Stimulated activated naive CD4-positive, alpha-beta T cell (primary cell): ENCODE measurements at places on chromosomes 1 and 21.

DNA sequence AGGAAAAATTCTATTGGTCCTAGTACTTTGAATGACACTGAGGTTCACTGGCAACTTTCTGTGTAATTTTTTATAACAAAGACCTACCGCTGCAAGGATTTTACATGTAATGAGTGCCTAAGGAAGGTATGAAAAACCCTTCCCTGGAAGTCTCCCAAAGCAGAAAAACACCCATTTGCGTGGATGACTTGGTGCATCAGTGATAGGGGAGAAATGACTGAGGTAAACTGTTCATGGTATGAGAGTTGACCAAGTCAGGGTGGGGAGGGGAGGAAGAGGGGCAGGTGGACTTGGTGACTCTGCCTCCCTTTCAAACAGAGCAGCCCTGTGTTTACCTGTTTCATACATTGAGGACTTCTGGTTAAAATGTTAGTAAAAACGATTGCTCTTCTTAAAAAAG is 78.8 kb upstream of the IPO9 start:
- no peak for DNase-seq

- no peak for DNase-seq
These were observed 113.7 kb downstream of the RUNX1 start for GRCh38 chr21:34935452-34935851.

GRCh38 chr1:39995973-39996393 is 41.0 kb downstream of the MFSD2A start:
- DNase-seq: peak; percentile 14

- DNase-seq: peak; percentile 59
These were observed 18.9 kb downstream of the CAP1 start for GRCh38 chr1:40059338-40059959.

- DNase-seq: peak; percentile 7
These were observed at the start of gene PHTF1 for GRCh38 chr1:113759333-113760101. Gene PHTF1, minus strand, starts transcription at chr1:113759486. Its CDS starts 783 bp downstream, at chr1:113758703.

DNA sequence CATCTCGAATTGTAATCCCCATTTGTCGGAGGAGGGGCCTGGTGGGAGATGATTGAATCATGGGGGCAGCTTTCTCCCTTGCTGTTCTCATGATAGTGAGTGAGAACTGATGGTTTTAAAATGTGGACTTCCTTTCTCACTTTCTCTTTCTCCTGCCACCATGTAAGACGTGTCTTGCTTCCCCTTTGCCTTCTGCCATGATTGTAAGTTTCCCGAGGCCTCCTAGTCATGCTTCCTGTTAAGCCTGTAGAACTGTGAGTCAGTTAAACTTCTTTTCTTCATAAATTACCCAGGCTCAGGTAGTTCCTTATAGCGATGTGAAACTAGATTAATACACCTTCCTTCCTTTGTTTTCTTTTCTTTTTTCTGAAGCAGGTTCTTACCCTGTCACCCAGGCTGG is 13.9 kb downstream of the DNAJC6 start:
- no peak for DNase-seq

DNA sequence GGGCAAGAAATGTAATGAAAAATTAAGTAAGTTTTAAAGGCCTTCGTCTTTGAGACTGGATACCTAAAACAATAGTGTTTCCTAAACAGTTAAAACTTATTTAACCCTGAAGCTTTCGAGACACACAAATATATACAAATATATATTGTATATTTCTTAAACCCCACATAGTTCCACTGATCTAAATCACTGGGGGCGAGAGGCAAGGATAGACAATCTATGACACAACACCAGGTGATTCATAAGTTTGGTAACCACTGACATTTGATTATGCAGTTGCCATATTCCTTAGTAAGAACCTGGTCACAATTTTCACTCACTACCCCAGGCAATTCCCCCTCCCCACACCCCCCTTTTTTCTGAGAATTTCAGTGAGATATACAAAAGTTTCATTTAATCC is 55.3 kb upstream of the BOLA1 start:
- DNase-seq: no peak

GRCh38 chr1:74857676-74858075 is 124.7 kb downstream of the TYW3 start:
- DNase-seq: no peak

DNA sequence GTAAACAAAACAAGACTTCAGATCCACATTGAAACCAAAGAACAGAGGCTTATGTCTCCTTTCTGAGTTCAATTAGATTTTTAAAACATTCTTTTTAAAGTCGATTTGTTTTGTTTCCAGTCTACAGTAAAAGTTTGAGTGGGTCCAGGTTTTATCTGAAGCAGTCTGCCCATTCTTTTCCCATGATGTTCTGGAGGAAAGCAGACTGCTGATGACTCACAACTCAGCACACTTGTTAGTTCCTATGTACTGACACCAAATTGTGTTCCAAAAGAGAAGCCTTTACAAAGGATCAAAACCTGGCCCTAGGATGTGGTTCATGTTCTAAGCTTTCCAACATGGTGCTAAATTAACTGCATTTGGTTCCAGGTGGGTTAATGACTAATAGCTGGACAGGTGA is 11.4 kb upstream of the CCN1 start:
- DNase-seq: no peak

- no peak for DNase-seq
These were observed at the start of gene FAM3B for GRCh38 chr21:41316200-41317062. Gene FAM3B, plus strand, starts transcription at chr21:41316801. Its CDS starts 79 bp downstream, at chr21:41316880.

DNA sequence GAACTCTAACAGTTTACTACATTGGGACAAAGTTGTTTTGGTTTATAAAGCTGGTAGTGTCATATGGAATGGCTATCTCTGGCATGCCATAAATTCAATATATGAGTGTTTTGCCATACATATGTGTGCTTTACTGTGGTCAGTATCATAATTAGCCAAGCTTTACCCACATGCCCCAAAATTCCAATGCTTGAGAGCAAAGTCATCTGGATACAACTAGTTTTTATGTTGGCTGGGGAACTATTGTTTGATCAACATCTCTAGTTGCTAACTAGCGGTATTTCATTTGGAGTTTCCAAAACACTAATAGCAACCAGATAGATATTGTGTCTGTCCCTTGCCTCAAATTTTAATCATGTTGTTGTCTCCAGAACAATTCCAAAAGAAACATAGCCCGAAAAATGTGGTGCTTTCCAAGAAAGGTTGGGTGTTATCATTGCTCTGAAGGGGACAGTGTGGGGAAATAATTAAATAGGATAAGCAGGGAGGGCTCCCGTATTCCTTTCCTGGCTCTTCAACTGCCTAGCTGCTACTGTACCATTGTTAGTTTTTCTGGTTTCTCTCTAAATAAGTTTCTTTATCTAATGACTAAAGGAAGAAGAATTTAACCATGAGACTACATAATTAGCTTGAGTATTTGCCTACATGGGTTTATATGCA is 136.1 kb downstream of the TGFB2 start:
- DNase-seq: no peak

DNA sequence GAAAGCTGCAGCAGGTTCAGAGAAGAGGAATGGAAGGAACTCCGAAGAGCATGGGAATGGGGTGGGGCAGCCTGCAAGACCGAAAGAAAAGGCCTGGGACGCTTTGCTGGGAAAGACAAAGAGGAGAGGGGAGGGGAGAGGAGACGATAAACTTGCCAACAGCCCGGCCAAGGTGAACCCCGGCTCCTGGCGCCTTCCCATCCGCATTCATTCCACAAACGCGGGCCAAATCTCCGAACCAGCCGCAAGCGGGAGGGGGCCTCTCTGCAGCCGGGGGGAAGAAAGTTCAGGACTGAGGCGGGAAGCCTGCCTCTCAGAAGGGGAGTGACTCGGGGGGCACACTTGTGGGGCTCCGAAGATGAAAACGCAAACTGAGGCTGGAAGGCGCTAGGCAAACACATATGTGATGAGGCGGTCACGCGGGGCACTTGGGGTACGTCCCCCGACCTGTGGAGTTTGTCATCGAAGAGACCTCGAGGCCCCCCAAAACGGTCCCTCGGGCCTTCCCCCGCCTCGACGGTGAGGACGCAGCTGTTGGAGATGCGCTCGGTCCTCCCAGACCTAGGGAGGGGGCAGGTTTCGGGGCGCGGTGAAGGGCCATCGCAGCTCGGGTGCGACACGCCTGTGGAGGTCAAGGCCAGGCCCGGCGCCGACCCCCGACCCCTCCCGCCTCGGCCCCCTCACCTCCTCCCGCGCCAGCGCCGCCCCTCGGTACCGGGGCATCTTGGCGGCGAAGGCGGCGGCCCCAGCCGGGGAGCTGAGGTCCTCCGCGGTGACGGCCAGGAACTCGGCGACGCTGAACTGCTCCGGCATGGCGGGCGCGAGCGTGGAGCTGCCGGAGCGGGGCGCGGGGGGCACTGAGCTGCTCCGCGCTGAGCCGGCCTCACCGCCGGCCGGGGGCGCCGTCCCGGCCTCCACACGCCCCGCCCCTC is at the start of gene ASAP3:
ASAP3 (minus strand) TSS at position 859 of the 932 bp plus-strand sequence; CDS start at position 813, 46 bp downstream.
- DNase-seq: peak; percentile 25

DNA sequence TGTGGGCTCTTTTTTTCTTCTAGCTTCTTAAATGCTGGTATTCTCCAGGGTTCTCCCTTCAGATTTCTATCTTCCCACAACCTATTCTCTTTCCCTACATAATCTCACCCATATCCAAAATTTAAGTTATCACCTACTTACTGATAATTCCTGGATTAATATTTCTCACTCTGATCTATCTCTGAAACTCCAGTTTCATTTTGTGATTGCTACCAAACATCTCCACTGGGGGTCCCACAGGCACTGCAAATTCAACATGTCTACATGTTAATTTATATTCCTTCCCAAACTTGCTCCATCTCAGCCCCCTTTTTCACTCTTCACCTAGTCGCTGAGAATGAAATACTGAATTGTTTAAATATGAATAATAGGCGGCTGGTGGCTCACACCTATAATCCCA is 9.9 kb upstream of the C1orf141 start:
- no peak for DNase-seq

- no peak for DNase-seq
These were observed 33.2 kb downstream of the RGS13 start for GRCh38 chr1:192669174-192669573.

GRCh38 chr1:5508669-5509330 is 483.4 kb downstream of the NPHP4 start:
- no peak for DNase-seq

DNA sequence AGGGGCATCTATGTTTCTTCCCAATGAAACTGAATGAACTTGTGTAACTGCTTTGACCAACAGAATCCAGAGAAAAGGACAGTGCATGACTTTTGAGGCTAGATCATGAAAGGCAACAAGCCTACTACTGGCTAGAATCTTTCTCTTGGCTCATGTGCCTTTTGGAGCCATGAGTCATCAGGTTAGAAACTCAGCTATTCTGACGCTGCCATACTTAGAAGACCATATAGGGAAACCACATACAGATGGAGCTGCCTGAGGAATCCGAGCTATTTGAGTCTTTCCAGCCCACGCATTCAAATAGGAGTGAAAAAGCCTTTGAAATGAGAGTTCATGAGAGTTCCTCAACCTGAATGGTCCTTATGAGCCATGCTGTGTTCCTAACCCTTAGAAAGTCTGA is 738.5 kb upstream of the CHRM3 start:
- DNase-seq: no peak

GRCh38 chr1:199867601-199868000 is 159.9 kb upstream of the NR5A2 start:
- DNase-seq: no peak

DNA sequence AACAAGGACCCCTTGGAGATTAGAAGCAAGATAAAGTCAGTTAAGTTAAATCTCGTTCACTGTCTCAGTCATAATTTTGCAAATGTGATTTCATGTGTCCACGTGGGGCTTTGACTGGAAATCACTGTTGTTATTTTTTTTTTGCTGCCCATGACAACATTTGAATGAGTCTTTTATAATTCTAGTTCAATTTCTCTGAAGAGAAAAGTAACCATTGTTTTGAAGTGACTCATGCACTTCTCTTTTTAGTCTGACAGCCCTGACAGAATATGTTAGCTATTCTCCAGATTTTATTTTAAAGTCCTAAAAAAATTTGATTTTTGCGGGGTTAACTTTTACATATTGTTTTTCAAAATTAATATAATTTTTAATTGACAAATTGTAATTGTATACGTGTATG is 30.7 kb upstream of the NLRP3 start:
- DNase-seq: no peak

GRCh38 chr1:228008391-228009115 is 1.8 kb downstream of the WNT3A start:
- DNase-seq: no peak

DNA sequence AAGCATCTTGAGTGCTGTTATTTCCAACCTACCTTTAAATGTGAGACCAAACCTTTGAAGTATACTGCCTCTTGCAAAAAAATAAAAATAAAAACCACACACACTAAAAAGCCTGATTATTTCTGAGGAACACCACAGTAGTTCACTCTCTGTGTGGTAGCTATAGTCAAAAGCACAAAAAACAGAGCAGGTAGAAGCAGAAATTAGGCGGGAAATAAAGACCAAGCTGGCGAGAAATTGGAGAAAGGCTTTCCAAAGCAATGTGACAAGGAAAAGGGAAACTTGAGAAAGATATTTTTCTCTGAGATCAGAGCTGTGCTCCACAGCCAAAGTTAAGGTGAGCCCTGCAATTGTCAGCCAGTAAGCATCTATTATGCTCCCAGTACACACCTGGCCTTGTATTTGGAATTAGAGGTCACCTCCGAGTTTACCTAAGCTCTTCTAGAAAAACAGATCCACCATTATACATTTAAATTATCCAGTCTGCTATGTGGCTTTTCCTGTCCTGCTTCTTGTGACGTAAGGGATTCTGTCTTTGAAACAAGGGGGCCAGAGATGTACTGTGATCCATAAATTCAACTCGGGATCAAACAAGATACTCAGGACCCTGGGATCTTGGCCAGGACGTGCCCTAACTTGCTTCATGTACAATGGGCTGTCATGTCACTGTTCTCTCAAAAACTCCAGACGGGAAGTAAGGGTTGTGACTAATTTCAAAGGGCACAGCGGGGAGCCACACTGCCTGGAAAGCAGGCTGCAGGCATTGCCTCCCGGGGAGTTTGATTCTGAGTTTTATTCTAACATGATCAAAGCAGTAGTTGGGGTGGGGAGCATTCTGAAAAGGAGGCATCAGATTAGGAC is 39.8 kb upstream of the RAB4A start:
- DNase-seq: no peak

DNA sequence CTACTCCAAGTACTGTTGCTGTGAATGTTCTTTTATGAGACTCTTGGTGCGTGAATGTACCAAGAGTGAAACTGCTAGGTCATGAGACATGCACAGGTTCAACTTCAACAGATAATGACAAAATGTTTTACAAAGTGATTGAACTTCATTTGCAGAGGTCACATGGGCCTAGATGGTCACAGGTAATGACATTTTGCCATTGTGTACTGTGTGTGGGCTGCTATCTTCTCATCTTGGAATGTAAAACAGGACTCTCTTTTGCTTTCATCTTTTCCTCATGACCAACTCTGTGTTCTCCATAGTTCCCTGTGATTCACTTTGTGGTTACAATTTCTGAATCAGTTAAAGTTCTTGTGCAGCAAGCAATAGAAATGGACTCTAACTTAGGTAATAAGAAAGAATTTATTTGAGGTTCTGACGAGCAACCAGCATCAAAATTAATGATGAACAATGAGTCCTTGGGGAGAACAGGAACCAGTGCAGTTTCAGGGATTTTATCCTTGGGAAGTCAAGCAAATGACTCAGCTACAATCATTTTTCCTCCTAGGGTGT is 16.2 kb upstream of the TSNAX start:
- DNase-seq: no peak

GRCh38 chr21:25960402-25960801 is 210.2 kb downstream of the APP start:
- no peak for DNase-seq

- DNase-seq: no peak
These were observed 14.3 kb upstream of the FAM131C start for GRCh38 chr1:16087733-16088132.

GRCh38 chr1:230285351-230285750 is 140.8 kb downstream of the PGBD5 start:
- DNase-seq: no peak

- no peak for DNase-seq
These were observed 3.2 kb upstream of the CHAF1B start for GRCh38 chr21:36381841-36382589.
